ENCODE measurements at places on chromosomes 4 and X.

DNA sequence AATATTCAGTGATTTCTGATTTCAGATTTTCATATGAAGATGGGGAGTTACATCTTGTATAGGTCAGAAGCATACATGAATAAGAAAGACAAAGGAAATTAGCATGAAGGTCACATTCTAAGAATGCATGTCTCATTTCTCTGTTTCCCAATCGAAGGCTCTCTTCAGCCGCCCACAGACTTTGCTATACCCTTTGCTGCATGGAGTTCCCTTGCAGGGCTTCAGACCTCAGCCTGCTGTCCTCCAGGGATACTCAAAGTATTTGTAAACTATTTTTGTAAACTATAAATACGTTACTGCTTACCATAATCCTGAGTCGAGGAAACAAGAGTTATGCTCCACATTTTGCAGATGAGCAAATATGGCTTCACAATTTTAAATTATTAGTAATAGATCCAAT, 738.4 kb downstream of the PCDH18 start:
- no peak for DNase-seq

- DNase-seq = no peak
Observed at GRCh38 chr4:127224556-127224955, 408.2 kb upstream of the INTU start.

GRCh38 chr4:7737268-7737645, 202.4 kb downstream of the AFAP1 start:
- no peak for DNase-seq

- DNase-seq = no peak
Observed at GRCh38 chrX:140572724-140573123, 67.9 kb upstream of the SOX3 start.

DNA sequence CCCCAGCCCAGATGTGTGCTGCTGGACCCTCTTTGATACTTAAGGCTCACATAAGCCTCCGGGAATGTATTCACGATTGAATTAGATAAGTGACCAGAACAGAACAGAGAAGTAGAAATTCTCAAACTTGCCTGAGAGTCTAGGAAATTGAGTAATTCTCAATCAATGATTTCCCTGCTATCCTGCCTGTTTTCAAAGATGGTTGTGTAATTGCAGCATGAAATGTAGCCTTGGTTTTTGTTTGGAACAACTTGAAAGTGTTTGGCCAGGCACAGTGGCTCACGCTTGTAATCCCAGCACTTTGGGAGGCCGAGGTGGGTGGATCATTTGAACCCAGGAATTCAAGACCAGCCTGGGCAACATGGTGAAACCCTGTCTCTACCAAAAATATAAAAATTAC, 41.2 kb downstream of the TNIP2 start:
- no peak for DNase-seq

DNA sequence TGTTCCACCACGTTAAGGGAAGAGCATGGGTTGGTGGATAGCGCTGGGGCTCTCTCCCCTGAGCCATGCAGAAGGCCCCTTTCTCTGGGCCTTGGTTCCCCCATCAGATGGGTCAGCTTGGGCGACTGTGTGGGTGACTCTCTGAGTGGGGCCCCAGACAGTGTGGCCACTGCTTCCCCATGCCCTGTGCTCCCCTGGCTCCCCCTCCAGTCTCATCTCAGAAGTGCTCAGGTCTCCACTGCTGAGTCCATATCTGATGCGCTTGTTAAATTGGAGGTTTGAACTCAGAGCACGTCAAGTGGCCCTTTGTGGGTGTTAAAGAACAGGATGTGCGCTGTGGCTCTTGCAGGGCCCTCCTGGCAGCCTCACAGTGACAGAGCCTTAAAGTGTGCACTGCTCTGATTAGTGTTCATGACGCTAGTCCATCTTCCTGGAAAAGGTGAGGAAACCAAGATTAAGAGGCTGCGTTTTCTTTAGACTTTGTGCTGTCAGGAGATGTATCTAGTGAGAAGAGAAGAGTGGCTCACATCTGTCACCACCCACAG, 59.8 kb downstream of the NELFA start:
- DNase-seq = no peak

DNA sequence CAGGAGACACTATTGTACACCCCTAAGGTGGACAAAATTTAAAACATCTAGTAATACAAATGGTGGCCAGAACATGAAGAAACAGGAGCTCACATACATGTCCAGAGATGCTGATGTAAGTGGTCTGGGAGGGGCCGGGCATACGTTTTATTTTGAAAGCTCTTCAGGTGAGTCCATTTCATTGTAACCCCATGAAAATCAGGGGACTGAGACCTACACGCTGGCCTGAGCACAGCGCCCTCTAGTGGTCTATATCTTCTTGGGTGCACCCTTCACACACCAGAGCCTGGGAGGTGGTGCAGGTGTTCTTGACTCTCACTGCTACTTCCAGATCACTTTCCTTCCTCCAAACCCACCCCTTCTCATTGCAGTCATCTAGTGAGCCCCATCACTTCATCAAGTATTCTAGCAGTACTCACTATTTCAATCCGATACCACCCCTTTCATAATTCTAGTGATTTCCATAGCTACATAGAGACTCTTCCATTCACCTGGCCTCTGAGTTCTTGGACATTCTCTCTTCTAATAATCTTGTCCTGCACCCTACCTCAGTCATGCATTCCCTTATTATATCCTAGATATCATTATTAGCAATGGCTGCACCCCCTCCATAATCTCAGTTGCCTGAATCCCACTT, 4.3 kb upstream of the TLR6 start:
- DNase-seq = peak; percentile 47

- peak; percentile 7 for DNase-seq
Observed at GRCh38 chr4:167622481-167623240, 388.4 kb upstream of the SPOCK3 start.

GRCh38 chr4:10983268-10983667, 298.7 kb upstream of the CLNK start:
- DNase-seq = no peak

- no peak for DNase-seq
Observed at GRCh38 chrX:150032742-150033141, 94.5 kb upstream of the EOLA2 start.

GRCh38 chrX:101462892-101463291, 22.4 kb upstream of the ARMCX4 start:
- no peak for DNase-seq

- DNase-seq = no peak
Observed at GRCh38 chr4:31241504-31242106, 521.4 kb downstream of the PCDH7 start.

GRCh38 chr4:112513971-112514646, 1.9 kb downstream of the NEUROG2 start:
- no peak for DNase-seq

- DNase-seq = peak; percentile 23
Observed at GRCh38 chrX:103533511-103534216, 14.4 kb upstream of the RAB40A start.

GRCh38 chr4:17058536-17058915, 160.1 kb upstream of the LDB2 start:
- DNase-seq = no peak

- no peak for DNase-seq
Observed at GRCh38 chr4:39660045-39660444, 21.4 kb upstream of the SMIM14 start.

DNA sequence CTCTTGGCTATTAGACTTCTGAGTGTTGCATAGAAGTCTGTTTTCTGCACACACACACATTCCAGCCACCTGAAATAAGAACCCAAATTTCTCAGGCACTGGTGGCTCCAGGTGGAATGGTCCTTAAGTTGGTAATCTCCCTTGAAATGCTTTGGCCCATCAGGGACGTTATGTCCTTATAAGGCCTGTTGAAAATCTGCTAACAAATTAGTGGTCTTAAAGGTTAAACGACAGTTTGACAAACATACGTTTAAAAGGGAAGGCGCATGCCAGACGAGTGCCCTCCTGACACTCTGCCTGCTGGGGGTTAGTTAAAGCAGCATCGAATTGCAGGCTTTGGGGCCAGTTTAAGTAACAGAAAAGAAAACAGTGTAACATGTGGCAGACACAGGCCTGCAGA, 125.0 kb downstream of the TBX22 start:
- no peak for DNase-seq

DNA sequence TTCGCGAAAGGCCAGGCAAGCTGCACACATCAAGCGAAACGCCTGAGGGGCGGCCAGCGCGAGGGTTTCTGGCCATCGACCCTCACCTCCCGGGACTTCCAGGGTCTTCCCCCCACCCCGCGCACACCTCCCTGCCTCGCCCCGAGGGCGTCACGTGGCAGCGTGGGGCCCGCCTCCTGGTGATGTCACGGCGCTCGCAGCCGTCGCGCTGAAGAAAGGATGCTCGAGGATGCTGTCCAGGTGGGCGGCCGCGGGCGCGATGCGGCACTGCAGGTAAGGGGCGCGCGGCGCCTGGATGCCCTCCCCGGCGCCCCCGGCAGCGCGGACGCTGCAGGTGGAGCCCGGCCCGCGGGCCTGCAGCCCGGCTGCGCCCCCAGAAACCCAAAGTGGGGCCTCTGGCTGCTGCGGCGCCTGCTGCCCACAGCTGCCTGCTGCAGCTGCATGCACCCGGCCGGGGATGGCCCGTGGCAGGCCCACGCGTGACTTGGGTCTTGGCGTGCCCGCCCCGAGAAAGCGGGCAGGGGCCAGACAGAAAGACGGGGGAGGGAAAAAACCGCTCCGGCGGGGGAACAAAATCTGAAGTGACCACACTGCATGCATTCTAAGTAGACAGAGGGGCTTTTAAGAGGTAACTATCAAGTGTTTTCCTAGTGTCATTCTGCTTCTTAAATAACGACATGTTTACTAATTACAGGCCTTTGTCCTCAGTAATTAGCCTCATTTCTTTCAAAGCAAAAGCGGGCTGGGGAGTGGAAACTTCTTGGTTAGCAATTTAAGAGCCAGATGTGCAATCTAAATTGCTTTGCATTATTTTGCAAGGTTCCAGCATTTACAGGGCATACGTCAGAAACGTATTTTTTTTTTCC, 1.7 kb downstream of the CLCN4 start:
- DNase-seq = no peak

GRCh38 chr4:7785017-7785416, 154.6 kb downstream of the AFAP1 start:
- no peak for DNase-seq

GRCh38 chr4:38466401-38466800, 197.6 kb upstream of the KLF3 start:
- no peak for DNase-seq

GRCh38 chrX:70720721-70721120, 187.8 kb downstream of the TEX11 start:
- DNase-seq = no peak

DNA sequence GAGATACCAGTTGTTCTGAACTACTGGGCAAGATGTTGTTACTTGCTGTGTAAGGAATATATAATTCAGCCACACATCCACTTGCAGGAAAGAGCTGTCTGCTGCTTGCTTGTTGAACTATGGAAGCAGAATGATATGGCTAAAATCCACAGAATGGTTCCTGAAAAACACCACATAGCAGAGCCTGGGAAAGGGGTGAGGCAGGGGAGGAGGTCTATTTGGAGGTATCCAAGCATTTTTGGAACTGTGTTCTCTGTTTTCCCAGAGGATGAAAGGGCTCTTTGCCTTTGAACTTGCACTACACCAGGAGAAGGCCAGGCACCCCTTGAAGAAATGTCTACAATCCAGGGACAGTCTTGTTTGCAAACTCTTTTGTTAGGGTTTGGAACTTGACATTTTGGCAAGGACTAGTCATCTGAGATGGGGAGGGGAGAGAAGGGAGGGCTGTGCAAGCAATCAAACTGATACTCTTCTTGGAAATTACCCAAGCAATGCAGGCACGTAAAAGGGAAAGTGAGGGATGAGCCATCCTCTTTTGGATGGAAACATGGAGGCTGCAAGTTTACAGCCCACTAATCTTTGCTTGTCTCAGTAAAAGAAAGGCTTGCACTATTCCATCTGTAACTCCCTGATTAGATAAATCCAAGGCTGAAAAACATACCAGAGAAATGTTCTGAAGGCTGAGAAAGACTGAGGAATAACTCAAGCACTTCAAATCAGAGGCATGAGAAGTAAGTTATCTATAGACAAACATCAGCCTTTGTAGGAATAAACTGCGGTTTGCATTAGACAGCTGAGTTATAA, 141.0 kb downstream of the TSPAN5 start:
- peak; percentile 42 for DNase-seq

- DNase-seq = no peak
Observed at GRCh38 chr4:71107726-71108125, 114.3 kb downstream of the DCK start.

- no peak for DNase-seq
Observed at GRCh38 chr4:10816571-10816970, 132.0 kb upstream of the CLNK start.

DNA sequence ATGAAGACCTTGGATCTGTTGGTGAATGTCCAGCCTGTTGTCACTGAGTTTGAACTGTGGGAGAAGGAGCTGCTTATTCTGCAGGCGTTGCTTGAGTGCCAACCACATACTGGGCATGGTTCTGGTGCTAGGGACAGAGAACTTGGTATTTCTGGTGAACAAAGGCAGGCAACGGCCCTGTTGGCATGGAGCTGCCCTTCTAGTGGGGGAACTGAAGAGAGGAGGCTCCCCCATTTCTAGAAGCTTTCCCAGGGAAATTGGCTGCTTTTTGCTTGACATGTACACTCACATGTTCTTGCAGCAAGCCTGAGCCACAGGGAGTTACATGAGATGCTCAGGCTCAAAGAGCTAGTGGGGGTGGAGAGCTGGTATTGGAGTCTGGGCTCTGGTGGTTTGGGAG, 8.9 kb upstream of the CD38 start:
- no peak for DNase-seq

DNA sequence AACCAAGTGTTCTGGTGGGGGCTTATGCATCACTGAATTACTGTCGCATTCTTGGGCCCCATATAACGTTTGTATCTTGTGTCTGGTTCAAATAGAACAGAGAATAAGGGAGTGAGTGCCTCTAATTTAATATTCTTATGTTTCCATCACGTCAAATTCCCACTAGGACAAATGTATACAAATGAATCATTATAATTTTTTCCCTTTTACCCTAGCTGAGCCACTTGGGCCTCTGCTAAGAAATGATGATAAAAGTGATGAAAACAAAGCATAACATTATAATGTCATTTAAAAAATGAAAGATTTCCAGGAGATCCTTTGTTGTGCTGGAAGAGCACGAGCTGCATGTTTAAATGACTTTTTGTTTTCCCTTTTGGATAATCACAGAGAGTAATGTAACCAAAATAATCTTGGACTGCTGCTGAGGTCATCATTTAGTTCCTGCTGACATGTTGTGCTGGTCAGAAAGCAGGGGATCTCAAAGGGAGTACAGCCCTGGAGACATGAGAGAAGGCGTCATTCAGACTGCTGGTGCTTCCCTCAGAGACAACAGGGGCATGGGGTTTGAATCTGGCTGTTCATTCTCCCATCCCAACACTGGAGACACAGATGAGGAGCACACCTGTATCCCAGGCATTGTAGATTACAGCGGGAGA, 105.1 kb upstream of the SCOC start:
- no peak for DNase-seq
